Thyroid gland (tissue), 4 donors: ENCODE measurements at places on chromosomes 6 and 20. TPM values are rescaled to one million over a fixed set of nuclear protein-coding genes. Genes with fewer than 3 reads are reported as not detected.

The C6orf163 gene
- 7.8 TPM for total RNA-seq

The LHFPL5 gene
- total RNA-seq: not detected

- no peaks in the 10 kb centered on the region for H3K36me3 ChIP-seq
- no peak overlapping the region for H3K27ac ChIP-seq
- no peaks in the 10 kb centered on the region for H3K4me1 ChIP-seq
- H3K4me3 ChIP-seq: no peak overlapping the region
- H3K27me3 ChIP-seq: no peaks in the 10 kb centered on the region
Observed at GRCh38 chr6:49110916-49111315, 352.1 kb downstream of the MMUT start.

The MMS22L gene
- total RNA-seq: 8.6 TPM

DNA sequence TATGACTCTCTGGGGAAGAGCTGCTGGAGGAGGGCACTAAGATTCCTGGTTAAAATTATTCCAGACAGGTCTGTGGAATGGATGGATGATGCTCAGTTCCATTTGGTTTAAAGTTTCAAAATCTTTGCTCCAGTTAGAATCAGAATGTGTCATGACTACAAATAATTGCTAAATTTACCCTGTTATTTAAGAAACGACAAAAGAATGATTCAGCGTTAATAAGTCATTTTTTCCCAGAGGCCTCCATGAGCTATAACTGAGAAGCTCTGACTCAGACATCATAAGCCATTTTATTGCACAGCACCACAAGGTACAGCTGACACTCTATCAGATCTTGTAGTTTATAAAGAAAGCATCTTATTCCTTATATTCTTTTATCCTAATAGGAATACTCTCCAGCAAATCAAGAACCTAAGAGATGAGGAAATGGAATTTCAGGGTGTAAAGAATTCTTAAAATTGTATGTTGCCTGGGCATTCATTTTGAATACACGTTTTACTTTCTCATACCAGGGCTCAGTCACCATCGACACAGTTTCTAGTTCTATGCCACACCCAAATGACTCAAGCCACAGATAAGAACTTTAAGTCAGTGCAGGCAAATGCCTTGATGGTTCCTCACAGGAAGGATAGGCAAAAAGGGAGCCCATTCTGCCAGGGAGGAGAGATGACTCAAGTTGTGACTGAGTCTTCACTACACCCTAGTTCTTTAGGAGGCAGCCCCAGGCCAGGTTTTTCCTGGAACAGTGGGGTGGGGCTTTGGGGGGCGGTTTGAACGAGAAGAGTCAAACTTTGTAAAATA is 636.0 kb downstream of the MMUT start:
- H3K27me3 ChIP-seq: no peaks in the 10 kb centered on the region
- H3K36me3 ChIP-seq: no peaks in the 10 kb centered on the region
- H3K4me1 ChIP-seq: no peaks in the 10 kb centered on the region

GRCh38 chr6:134357022-134357487 is 39.1 kb upstream of the SGK1 start:
- no peaks in the 10 kb centered on the region for H3K27me3 ChIP-seq
- DNase-seq: no peak
- no peak overlapping the region for H3K27ac ChIP-seq
- H3K4me3 ChIP-seq: no peak overlapping the region

The MUC22 gene
- not detected for total RNA-seq

GRCh38 chr6:34246563-34247391 is 2.0 kb downstream of the SMIM29 start:
- H3K27ac ChIP-seq: no peak overlapping the region
- peak; percentile 25 for DNase-seq
- H3K36me3 ChIP-seq: no peaks in the 10 kb centered on the region

DNA sequence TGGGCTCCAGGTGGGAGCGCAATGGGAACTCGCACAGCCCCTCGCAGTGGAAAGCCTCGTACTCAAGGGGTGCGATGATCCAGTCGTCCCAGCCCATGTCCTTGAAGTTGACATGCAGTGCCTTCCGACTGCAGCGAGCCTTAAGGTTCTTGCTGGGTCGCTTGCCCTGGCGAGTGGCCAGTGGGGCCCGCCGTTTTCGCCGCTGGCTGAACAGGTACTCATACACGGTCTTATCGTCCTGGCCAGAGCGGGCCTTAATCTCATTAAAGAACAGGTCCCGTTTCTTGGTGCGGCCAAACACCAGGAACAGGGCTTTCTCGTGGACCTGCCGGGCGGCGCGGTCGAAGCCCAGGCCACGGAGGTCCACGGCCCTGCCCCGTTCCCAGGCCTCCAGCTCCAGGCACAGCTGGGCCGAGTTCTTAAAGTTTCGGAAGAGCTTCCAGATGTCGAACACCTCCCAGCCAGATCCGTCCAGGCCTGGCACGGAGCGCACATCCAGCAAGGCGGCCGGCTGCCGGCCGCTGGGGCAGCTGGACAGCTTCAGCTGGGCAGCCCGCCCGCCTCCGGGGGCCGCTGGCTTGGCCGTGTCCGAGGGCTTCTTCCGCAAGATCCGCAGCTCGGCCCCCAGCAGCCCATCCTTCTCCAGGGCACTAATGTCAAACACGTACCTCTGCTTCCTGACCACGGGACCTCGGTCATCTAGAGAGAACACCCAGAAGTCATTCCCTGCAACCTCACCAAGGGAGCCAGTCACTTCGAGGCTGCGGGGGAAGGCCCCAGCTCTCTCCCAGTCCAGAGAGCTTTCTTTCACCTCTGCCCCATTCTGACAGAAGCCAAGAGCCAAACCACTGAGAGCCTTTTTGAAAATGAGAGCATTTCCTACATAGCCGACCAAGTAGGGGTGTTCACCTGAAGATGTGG is 3.7 kb downstream of the GDF5 start:
- no peak overlapping the region for H3K27ac ChIP-seq
- H3K27me3 ChIP-seq: no peaks in the 10 kb centered on the region
- DNase-seq: no peak
- H3K4me3 ChIP-seq: no peak overlapping the region

GRCh38 chr6:34990971-34991560 is 102.0 kb downstream of the ANKS1A start:
- H3K4me3 ChIP-seq: no peak overlapping the region
- H3K36me3 ChIP-seq: peaks cover 18% of the 10 kb centered on the region
- H3K27ac ChIP-seq: no peak overlapping the region
- H3K27me3 ChIP-seq: no peaks in the 10 kb centered on the region
- DNase-seq: no peak

The FNDC1 gene
- total RNA-seq: 13.8 TPM

DNA sequence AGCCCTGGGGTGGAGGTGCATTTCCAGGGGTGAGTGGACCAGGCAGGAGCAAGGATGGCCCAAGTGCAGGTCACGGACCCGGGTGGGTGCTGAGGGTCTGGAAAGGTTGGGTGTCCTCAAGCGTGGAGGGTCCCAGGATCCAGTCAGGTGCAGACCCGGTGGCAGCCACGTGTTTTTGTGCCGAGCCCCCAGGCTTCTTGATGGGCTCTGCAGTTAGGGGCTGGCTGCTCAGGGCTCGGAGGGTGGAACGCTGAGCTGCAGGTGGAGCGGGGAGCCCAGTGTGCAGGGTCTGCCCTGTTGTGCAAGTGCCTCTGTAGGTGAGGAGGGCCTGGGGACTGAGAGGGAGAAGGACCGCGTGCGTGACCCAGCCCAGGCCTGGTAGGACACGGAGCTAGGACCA is 70.9 kb upstream of the HLA-E start:
- no peaks in the 10 kb centered on the region for H3K36me3 ChIP-seq
- no peak overlapping the region for H3K4me3 ChIP-seq

DNA sequence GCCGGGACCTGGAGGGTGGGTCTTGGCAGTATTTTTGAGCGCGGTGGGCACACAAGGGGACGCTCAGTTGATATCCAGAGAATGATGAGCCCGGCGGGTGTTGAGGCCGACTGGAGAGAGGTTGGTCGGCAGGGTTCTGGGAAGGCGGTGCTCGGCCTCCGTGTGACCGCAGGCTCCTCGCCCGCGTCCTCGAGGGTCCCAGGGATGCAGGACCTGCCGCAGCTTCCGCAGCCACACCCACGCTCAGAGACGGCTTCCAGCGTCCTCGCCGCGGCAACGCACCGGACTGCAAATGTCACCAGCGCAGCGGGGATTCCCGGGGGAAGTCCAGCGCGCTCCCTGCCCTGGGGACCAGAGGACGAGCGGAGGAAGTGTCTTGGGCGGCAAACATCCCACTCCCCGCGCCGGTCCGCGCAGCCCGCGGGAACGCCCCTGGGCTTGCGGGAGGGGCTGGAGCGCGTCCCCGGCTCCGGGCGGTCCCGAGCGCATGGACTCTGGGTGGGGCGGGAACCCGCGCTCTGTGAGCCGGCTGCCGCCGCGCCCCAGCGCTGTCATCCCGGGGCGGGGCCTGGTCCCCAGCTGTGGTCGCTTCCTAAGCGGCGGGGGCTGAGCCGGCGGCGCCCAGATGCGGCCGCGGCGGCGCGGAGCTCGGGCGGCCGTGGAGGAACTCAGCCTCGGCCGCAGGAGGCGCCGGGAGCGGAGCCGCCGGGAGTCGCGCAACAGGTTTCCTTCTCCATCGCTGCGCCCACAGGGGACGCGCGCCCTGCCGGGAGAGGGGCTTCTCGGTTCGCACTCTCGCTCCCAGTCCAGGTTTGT is at the start of gene STX11:
Gene STX11 (plus strand): TSS at position 624 of the 816 bp plus-strand sequence. CDS start 36,111 bp downstream, outside the sequence.
- H3K36me3 ChIP-seq: no peaks in the 10 kb centered on the region
- peak; percentile 74 for DNase-seq
- H3K4me3 ChIP-seq: peak within 1 kb of the TSS; percentile 60
- peaks cover 10% of the 10 kb centered on the region for H3K4me1 ChIP-seq
- H3K27me3 ChIP-seq: no peaks in the 10 kb centered on the region
- peak within 1 kb of the TSS; percentile 62 for H3K27ac ChIP-seq

GRCh38 chr20:39670988-39671387 is 708.8 kb downstream of the DHX35 start:
- H3K27me3 ChIP-seq: no peaks in the 10 kb centered on the region
- H3K4me1 ChIP-seq: no peaks in the 10 kb centered on the region
- no peaks in the 10 kb centered on the region for H3K36me3 ChIP-seq
- no peak overlapping the region for H3K4me3 ChIP-seq

The TAAR6 gene
- not detected for total RNA-seq

- H3K36me3 ChIP-seq: no peaks in the 10 kb centered on the region
- no peak overlapping the region for H3K4me3 ChIP-seq
- H3K4me1 ChIP-seq: no peaks in the 10 kb centered on the region
- no peak for DNase-seq
Observed at GRCh38 chr6:154673919-154674318, 59.3 kb upstream of the SCAF8 start.

- no peak overlapping the region for H3K4me3 ChIP-seq
- H3K4me1 ChIP-seq: no peaks in the 10 kb centered on the region
- H3K27me3 ChIP-seq: no peaks in the 10 kb centered on the region
- no peak overlapping the region for H3K27ac ChIP-seq
- no peaks in the 10 kb centered on the region for H3K36me3 ChIP-seq
Observed at GRCh38 chr6:14713008-14713960, 532.6 kb upstream of the JARID2 start.

The SIRPD gene
- total RNA-seq: not detected

The PHIP gene
- 31.2 TPM for total RNA-seq

The TDRD6 gene
- total RNA-seq: 1.3 TPM

DNA sequence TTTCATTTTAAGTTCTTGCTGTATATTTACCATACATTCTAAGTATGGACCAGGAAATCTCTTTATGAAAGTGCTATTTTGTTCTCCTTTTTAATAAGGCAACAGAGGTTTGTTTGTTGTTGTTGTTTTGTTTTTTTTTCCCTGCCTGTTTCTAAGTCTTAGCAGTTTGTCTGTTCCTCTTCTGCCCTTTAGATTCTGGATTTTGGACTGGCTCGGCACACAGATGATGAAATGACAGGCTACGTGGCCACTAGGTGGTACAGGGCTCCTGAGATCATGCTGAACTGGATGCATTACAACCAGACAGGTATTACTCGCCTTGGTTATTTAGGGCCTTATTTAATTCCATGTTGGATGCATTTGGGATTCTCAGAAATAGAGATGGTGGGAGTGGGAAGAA is 48.0 kb downstream of the MAPK14 start:
- no peaks in the 10 kb centered on the region for H3K4me1 ChIP-seq
- H3K36me3 ChIP-seq: peaks cover 9% of the 10 kb centered on the region
- DNase-seq: no peak
- no peaks in the 10 kb centered on the region for H3K27me3 ChIP-seq
- no peak overlapping the region for H3K4me3 ChIP-seq

DNA sequence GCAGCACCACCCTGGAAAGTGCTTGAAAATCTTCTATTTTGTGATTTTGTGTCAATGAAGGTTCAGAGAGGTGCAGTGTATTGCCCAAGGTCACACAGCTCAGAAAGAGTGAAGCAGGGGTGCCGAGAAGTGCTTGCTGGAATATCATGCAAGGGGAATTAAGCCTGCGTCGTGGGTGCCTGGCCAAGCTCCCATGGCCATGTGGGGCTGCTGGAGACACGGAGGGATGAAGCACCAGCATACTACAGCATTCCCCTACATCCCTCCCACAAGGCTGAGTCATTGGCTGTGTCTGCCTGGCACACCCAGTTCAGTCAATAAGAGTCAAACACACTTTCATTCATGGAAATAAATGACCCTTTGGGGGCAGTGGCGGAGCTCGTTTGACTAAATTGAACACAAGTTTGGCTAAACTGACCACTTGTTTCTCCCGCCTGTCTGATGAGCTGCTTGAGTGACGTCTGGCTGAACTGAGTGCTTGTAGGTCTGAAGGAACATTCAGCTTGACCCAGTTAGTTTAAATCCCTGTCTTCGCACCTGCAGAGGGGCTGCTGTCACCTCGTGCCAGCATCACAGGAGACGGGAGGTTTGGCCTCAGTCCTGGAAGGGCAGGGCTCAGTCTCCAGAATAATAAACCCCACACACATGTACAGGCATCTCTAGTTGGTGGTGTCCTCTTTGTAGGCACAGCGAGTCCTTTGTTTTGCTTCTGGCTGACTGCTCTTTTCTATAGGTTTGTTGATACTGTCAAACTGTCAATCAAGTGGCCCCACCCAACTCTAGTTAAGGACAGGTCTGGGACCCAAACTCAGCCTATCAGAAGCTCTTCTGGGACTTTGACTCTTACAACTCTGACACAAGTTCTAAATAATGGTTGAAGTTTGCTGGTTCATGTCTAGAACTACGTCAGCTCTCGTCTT is 8.4 kb upstream of the TGM2 start:
- no peaks in the 10 kb centered on the region for H3K4me1 ChIP-seq
- H3K27me3 ChIP-seq: no peaks in the 10 kb centered on the region
- H3K27ac ChIP-seq: no peak overlapping the region

- no peak overlapping the region for H3K27ac ChIP-seq
- no peaks in the 10 kb centered on the region for H3K4me1 ChIP-seq
- H3K36me3 ChIP-seq: no peaks in the 10 kb centered on the region
- H3K4me3 ChIP-seq: no peak overlapping the region
- H3K27me3 ChIP-seq: no peaks in the 10 kb centered on the region
- no peak for DNase-seq
Observed at GRCh38 chr6:1850121-1850839, 240.6 kb downstream of the FOXC1 start.

- no peak overlapping the region for H3K4me3 ChIP-seq
- no peaks in the 10 kb centered on the region for H3K4me1 ChIP-seq
- peak; percentile 56 for DNase-seq
- H3K27ac ChIP-seq: no peak overlapping the region
Observed at GRCh38 chr20:51966296-51966971, 164.1 kb upstream of the SALL4 start.

DNA sequence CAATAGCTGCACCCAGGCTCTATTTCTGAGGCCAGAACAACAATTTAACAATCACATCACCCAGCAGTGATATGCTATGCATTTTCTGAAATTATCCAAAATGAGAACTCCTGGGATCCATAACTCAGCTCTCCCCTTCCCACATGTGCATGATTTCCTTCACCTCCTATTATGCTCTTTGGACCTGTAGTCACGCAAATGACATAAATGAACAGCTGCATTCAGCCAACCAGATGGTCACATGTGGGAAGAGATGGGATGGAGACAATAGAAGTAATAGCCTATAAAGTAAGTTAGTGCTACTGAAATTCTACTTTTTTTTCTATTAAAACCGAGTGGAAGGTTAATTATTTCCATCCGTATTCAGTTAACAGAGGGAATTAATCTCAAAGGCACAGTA is 662.1 kb upstream of the ID4 start:
- no peaks in the 10 kb centered on the region for H3K4me1 ChIP-seq
- H3K4me3 ChIP-seq: no peak overlapping the region
- H3K27ac ChIP-seq: no peak overlapping the region
- no peak for DNase-seq
- no peaks in the 10 kb centered on the region for H3K36me3 ChIP-seq
